SK-MEL-5 (cell line): ENCODE measurements at places on chromosomes 1 and 21.

- no peak for DNase-seq
Observed at GRCh38 chr21:41241341-41241740, 73.4 kb downstream of the BACE2 start.

GRCh38 chr1:42364542-42364941, 16.1 kb upstream of the RIMKLA start:
- DNase-seq = no peak

GRCh38 chr1:224666913-224667312, 50.8 kb downstream of the CNIH3 start:
- DNase-seq = no peak

- peak; percentile 51 for DNase-seq
Observed at GRCh38 chr1:163315773-163316374, 5.9 kb upstream of the NUF2 start.
